NCI-H526 treated with DMSO at 0.1 percent for 48 hours (cell line): ENCODE measurements at places on chromosomes 6 and 20.

DNA sequence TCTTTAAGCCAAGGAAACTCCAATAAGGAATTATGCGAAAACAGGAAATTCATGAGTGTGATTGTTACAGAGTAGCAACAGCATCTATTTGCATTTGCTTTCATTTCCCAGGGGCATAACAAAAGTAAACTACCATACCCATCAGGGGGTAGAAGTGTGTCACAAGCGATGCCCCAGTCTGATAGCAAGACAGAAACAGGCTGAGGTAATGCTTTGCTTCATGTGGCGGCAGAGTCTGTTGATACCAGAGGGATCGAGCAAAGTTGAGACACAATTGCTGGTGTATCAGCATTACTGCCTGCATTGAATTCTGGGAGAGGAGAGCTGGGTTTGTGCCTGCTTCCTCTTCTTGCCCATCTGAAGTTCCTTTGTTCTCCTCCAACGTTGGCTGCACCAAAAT is 51.2 kb upstream of the LYRM2 start:
- DNase-seq = no peak

- DNase-seq = no peak
Measured at GRCh38 chr6:170369403-170369802, 62.8 kb downstream of the FAM120B start.

- no peak for DNase-seq
Measured at GRCh38 chr6:72876256-72876655, 254.4 kb downstream of the KCNQ5 start.

GRCh38 chr6:109323241-109323640 is 59.0 kb downstream of the CD164 start:
- no peak for DNase-seq

DNA sequence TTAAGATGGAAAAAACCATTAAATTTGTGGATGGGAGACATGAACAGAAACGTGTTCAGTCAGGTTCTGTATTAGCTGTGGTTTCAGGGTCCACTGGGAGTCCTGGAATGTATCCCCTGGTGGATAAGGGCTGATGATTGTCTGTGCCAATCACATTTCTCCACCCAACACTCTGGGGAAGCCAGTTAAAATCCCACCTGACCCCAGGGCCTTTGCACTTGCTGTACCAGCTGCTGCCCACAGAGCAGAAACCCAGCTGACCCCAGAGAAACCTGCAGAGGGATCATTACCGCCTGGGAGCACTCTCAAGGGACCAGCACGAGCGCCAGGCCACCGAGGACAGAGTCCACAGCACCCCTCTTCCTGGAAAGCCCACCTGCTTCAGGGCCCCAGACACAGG is 260.7 kb downstream of the PREX1 start:
- DNase-seq = no peak

GRCh38 chr20:20034486-20034885 is 17.3 kb downstream of the NAA20 start:
- DNase-seq = no peak

GRCh38 chr6:80872951-80873308 is 766.5 kb downstream of the BCKDHB start:
- DNase-seq = no peak

DNA sequence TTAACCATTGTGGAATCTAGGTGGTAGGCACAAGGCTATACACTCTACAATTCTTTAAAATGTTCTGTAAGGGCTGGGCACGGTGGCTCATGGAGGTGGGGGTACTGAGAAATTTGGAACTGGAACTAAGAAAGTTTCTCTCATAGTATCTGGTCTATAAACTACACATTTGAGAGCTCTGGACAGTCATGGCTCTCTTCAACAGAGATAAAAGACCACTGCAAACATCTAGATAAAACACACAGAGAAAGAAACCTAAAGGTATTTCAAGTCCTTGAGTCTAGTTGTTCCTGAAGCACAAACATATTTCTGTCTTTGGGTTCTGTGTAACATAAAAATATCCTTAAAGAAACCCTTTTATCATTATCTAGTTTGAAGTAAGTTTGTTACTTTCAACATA is 35.2 kb downstream of the ILRUN start:
- DNase-seq = no peak

GRCh38 chr6:128686084-128686483 is 165.7 kb upstream of the PTPRK start:
- no peak for DNase-seq

- peak; percentile 16 for DNase-seq
Measured at GRCh38 chr6:16136621-16137450, 8.0 kb downstream of the MYLIP start.

DNA sequence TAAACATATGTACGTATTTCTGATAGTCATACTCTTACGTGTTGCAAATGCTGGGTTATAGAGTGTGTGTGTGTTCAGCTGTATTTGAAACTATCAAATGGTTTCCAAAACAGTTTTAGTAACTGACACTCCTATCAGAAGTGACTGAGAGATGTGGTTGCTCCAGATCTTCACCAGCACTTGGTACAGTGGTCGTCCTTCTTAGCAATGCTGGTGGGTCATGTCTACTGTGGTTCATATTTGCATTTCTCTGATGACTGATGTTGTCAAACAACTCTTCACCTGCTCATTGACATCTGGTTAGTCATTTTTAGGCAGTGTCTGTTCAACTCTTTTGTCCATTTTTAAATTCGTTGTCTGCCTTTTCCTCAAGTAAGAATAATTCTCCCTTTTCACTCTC is 259.3 kb downstream of the KIF16B start:
- no peak for DNase-seq

DNA sequence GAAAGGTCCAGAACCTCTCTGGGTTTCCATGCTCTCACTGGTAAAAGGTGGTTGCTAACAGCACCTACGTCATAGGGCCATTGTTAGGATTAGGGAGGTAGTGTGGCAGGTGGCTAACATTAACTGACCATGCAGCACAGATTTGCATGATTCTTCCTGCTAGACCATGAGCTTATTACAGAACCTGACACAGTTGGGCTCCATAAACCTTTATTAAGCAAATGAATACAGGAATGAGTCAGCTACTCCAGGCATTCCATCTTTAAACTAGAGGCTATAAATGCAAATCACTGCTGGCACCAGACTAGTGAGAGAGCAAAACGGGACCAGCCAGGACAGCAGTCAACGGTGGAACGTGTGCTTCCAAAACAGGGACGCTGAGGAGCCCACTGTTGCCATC is 440.1 kb downstream of the PTPRT start:
- DNase-seq = peak; percentile 100

DNA sequence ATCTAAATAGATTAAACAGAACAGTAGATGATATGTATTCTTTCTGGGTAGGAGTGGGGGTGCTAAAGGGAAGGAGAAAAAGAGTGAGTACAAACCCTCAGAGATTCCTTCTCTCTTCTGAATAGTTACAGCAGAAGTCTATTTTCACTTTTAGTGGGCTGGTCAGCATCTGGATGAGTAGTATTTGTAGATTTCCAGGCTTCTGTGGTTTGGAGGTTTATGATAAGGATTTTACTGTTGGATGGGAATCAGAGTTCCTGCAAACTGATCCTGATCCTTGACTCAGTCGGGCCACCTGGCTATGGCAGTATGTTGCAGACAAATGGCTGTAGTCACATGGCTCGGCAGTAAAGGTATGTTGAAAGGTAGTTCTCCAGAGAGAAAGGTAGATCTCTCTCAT is 84.3 kb upstream of the IFNGR1 start:
- DNase-seq = no peak

GRCh38 chr20:61133611-61134010 is 118.5 kb upstream of the CDH4 start:
- DNase-seq = no peak

DNA sequence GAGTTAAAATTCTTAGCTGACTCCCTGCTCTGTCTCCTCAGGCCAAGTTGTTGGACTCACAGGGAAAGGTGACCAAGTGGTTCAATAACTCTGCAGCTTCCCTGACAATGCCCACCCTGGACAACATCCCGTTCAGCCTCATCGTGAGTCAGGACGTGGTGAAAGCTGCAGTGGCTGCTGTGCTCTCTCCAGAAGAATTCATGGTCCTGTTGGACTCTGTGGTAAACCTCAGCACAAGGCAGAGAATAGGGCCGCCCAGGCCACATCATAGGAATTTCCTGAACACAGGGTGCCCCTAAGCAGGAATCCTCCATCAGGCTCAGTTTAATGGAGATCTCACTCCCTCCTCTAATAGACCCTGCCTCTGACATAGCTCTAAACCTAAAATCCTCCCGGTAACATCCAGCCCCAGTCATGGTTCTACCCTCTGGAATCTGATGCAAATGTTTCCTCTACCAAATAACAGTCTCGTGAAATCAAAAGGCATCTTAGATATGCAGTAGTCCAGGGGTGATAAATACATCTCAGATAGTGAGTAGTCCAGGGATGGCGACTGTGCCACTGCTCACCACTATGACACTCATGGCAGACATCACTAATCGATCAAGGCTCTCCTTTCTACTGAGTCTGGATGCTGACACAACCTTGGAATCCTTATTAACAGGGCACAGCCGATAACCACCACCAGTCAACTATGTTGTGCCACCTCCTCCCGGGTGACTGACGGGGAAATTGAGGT is 18.3 kb downstream of the BPIFB1 start:
- DNase-seq = no peak

GRCh38 chr6:148235446-148235845 is 107.2 kb upstream of the SASH1 start:
- DNase-seq = no peak

GRCh38 chr6:31620586-31621319 is at the start of gene PRRC2A:
TSS of gene PRRC2A (plus strand) at chr6:31620715. CDS start at chr6:31622790, 2,075 bp downstream.
- peak; percentile 36 for DNase-seq

DNA sequence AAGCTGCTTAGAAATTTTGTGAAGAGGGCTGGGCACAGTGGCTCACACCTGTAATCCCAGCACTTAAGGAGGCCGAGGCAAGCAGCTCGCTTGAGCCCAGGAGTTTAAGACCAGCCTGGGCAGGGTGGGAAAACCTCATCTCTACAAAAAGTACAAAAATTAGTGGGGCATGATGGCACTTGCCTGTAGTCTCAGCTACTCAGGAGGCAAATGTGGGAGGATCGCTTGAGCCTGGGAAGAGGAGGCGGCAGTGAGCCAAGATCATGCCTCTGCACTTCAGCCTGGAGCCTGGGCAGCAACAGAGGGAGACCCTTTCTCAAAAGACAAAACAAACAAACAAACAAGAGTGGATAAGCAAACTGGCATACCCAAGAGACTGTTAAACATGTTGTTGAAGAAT is 308.3 kb upstream of the ADGRB3 start:
- DNase-seq = no peak

DNA sequence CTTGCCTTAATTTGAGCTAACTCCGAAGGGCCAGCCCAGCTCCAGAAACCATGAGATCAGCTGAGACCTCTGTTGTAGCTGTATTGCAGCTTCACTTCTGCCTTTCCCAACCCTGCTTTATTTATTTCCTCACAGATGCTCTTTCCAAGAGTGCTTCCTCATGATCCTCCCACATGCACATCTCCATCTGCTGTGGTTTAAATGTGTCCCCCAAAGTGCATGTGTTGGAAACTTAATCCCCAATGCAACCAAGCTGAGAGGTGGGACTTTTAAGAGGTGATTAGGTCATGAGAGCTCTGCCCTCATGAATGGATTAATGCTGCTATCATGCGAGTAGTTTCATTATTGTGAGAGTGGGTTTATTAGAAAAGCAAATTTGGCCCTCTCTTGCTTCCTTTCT is 164.4 kb upstream of the TAB2 start:
- DNase-seq = no peak

- DNase-seq = no peak
Measured at GRCh38 chr6:33778444-33779121, 10.3 kb downstream of the LEMD2 start.

- DNase-seq = no peak
Measured at GRCh38 chr6:169911264-169912263, 160.1 kb downstream of the ERMARD start.

DNA sequence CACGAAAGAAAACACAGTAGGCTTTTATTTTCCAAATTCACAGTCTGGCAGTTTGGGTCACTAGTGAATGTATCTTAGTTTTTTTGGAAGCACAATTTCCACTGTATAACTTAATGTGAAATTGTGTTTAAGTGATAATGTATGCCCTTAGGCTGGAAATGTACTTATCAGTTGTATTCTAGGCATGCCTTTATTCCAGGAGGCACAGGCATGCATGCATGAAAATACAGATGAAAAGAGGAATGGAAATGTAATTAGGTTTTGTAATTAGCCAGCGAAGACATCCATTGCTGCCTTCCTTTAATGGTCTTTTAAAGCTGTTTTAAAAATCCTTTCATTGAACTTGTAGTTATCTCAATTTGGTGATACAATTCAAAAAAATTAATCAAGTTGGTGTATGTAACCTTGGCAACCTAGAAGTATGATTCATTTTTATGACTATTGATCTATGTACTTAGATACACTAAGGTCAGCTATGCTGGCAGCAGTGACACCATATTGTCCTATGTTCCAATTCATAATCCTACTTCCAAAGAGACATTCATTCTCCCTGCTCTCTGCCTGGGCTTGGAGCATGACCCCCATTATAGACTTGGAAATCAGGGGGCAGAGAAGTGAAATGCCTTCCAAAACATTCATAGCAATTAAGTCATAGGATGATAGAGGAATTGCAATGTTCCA is 73.1 kb downstream of the SNAP25 start:
- DNase-seq = no peak

GRCh38 chr6:168691774-168692173 is 250.8 kb downstream of the SMOC2 start:
- no peak for DNase-seq

DNA sequence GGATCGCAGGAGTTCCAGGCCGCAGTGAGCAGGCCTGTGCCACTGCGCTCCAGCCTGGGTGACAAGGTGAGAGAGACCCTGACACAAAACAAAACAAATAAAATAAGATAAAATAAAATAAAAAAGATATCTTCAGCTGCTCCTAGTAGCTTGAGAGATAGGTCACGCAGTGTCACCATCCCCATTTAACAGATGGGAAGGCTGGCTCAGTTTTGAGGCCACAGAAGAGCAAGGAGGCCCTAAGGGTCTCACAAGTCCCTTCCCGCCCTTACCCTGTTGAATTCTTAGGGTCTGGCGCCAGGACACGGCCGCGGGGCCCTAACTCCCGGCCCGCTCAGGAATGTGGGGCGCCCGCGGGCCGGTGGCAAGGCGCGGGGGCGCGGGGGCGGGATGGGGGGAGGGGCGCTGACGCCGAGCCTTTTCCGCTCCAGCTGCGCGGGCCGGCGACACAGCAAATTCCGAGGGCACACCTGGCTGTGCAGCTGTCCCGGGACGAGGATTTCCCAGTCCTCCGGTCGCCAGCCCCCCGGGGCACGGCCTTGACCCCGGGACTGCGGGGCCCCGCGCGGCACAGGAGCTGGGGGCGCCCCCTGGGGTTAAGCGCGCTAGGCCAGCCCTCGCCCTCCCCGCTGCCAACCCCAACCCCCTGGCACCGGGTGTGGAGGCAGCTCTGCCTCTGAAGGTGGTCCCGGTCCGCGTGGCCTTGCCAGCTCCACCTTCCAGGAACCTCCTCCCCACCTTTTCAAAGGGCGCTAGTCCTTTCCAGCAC is 10.3 kb upstream of the R3HDML start:
- DNase-seq = no peak

DNA sequence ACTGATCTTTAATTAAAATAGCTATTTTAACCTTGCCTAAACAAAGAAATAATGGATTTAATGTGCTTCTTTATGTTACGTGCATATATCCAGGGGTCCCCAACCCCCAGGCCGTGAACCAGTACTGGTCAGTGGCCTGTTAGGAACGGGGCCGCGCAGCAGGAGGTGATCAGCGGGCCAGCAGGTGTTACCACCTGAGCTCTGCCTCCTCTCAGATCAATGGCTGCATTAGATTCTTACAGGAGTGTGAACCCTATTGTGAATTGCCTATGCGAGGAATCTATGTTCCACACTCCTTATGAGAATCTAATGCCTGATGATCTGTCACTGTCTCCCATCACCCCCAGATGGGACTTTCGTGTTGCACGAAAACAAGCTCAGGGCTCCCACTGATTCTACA is 8.8 kb downstream of the CYP24A1 start:
- DNase-seq = no peak

- no peak for DNase-seq
Measured at GRCh38 chr6:139653111-139653510, 278.7 kb upstream of the CITED2 start.
